Stimulated activated CD4-positive, alpha-beta T cell treated with anti-CD3 and anti-CD28 coated beads, Interleukin-12 subunit alpha, Interleukin-12 subunit beta, amount 100 ng/mL, for 4 hours (primary cell): ENCODE measurements at places on chromosomes 12 and 14.

- no peak for DNase-seq
Measured at GRCh38 chr14:70832561-70833305, 23.4 kb upstream of the MAP3K9 start.

- no peak for DNase-seq
Measured at GRCh38 chr14:74213907-74214803, 25.1 kb upstream of the VSX2 start.

DNA sequence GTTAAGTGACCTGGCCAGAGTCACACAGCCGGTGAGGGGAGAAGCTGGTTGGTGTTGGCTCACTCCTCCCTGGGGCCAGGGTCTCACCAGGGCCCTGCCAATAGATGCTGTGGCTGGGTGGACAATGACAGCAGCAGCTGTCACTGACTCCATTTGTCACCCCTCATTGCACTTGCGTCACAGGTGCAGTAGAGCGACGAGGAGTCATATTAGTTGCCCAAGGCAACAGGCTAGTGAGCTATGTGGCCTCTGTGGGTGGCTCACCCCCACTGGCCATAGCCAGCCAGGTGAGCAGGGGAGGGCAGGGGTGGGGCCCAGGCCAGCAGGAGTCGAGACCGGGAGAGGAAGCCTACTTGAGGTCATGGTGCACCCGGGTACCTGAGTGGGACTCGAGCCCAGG is 9.7 kb downstream of the SLC25A47 start:
- DNase-seq: no peak

- no peak for DNase-seq
Measured at GRCh38 chr12:49987625-49988303, 15.0 kb downstream of the AQP6 start.

DNA sequence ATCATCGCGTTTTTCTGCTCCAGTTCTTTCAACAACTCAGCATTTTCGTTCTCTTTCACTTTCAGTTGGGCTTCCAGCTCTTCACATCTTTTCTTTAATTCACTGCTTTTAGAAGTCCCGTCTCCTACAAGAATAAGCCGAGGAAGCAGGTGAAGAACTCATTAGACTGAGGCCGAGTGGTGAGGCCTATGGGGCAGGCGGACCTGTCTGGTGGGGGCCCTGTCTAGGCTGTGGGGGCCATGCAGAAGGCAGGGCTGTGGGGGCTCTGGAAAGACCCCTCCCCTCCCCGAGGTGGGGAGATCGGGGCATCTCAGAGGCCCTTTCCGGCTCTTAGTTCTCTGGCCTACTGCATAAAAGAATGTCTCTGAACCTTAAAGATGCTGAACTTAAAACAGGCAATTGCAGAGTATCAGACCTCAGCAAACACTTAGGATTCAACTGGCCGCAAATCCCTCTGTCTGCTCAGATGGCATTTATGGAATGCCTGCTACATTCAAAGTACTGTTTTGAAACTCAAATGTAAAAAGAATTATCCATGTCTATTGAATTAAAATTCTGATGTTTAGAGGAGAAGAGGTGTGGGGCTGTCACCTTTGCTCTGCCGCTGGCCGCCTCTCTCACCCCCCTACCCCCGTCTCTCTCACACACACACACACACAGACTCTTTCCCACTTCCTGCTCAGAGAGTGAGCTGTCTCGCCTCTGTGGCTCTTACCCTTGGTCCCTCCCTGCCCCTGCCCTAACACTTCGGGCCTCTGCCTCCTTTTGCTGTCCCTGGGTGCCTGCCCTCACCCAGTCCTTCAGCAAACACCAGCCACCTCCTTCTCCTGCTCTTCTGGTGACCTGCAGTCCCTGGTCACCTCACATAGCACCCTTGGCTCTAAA is 34.7 kb downstream of the CCDC92 start:
- peak; percentile 16 for DNase-seq

- DNase-seq: no peak
Measured at GRCh38 chr12:106174876-106175275, 36.1 kb upstream of the NUAK1 start.

DNA sequence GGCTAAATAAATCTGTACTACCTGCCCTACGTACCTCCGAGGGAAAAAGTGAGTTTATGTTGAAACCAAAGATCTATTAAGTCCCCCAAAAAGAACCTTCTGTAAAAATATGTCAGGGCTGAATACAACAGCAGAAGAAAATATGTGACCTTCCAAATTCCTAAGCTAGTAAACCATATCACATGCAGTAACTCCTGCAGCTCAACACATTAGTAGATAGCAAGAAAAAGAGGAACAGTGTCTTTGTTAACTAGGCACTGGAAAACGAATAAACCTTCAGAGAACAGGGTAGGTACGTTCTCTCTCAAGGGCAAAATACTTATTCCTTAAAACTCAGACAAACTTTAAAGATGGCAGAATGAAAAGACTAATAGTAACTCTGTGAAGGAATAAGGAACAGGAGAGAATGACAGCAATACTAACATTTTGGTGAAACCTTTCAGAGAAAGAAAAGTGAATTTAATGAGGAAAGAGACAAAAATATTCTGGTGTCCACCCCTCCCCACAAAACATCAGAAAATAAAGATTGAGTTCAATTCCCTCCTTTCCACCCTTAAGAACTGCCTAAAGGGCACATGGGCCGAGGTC is 18.0 kb downstream of the CBX5 start:
- DNase-seq: no peak

DNA sequence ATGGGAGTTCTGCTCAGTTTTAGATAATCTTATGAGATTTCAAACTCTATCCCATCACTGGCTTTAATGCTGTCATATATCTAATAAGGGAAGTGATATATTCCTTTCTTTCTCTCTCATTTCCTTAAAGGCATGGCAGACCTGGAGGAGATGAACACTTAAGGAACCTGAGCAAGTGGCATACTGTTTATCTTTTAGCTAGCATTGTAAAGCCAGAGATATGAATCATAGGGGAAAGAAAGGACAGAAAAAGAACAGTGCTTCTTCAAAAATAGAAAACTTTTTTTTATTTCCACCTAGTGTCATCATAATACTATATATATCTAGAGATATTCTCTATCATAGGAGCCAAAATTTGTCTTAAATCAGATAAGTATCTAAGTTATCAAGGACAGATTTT is 68.3 kb upstream of the PSMA6 start:
- DNase-seq: no peak

DNA sequence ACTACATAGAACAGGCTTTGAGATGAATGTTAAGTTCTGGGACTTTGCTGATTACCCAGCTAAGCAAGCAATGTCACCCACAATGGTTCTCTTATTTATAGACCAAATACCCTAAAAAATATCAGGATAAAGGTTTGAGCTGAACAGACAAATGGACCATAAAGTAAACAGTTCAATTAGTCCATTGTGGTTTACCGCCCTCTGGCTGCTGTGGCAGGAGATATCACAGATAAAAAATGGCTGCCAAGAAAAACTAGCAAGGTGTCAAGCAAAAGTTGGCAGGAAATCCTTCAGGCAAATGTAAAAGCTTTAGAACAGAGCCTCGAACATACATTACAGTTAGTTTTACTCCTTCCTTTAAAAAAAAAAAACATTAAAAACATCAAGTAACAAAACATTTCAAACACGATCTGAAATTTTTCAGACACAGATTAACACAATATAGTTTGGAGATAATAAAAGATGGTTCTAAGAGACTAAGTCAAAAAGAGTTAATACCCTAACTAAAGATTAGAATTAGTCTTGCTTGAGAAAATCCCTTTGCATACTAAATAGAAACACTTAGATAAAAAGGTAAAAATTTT is 41.3 kb downstream of the MED13L start:
- peak; percentile 30 for DNase-seq

GRCh38 chr12:90366286-90366685 is 588.7 kb downstream of the CCER1 start:
- DNase-seq: no peak

DNA sequence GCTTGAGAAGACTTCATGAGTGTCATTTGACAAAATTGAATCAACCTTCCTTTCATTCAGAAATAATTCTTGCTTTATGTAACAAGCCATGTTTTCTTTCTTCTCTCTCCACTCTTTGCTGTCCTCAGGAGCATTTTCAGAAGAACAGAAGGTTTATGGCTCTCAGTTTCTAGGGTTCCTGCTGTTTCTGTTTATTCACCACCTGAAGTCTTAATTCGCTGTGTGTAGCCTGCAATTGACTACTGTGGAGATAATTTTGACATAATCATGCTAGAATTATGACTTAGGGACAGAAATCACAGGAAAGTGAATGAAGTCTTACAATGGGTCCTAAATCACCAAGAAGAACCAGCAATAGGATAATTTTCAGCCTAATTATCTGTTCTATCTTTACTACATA is 7.2 kb upstream of the PLEKHG7 start:
- DNase-seq: no peak

GRCh38 chr12:48077111-48077510 is 28.8 kb downstream of the SENP1 start:
- DNase-seq: no peak

GRCh38 chr14:24399447-24399822 is 632 bp downstream of the NYNRIN start:
- DNase-seq: no peak

DNA sequence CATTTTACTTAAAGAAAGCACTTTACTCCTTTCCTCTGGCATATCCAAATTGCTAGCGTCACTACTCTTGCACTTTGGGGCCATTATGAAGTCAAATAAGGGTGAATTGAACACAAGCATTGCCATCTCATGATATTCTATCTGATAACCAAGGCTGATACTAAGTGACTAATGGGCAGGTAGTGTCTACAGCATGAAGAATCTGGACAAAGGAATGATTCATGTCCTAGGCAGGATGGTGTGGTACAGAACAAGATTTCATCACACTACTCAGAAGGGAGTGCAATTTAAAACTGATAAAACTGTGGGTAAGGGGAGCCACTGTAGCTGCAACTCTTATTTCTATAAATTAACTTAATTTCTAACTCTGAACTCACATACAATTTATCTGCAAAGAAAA is 7.7 kb upstream of the SLC6A15 start:
- no peak for DNase-seq

- no peak for DNase-seq
Measured at GRCh38 chr12:82942521-82942920, 255.8 kb downstream of the TMTC2 start.

- no peak for DNase-seq
Measured at GRCh38 chr12:63777340-63777739, 2.4 kb upstream of the RXYLT1 start.

GRCh38 chr12:56040151-56040550 is 1.6 kb upstream of the RPS26 start:
- DNase-seq: no peak

GRCh38 chr14:76870166-76870565 is 44.0 kb downstream of the LRRC74A start:
- no peak for DNase-seq

DNA sequence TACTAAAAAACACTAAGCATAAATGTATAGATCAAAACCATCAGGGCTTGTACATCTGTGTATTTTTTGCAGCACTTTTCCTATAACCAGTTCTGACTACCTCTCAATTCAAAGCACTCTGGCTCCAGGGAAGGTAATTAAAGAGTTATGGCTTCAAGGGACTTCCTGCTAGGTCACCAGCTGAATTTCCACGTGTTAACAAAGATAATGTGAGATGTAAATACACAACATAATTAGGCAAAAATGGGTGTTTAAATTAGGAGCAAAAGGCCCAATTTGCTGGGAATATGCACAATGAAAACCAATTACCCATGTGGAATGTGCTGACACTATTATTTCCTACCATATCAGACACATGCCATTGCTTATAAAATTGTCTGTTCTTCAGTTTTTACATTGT is 513.4 kb upstream of the FLRT2 start:
- DNase-seq: no peak

- no peak for DNase-seq
Measured at GRCh38 chr12:50394469-50395029, 1.9 kb downstream of the FAM186A start.

GRCh38 chr12:130043685-130044406 is 118.4 kb upstream of the FZD10 start:
- DNase-seq: no peak

- DNase-seq: peak; percentile 53
Measured at GRCh38 chr14:91303091-91303923, 58.8 kb upstream of the GPR68 start.

GRCh38 chr12:121483949-121484348 is 84.0 kb downstream of the RNF34 start:
- no peak for DNase-seq

DNA sequence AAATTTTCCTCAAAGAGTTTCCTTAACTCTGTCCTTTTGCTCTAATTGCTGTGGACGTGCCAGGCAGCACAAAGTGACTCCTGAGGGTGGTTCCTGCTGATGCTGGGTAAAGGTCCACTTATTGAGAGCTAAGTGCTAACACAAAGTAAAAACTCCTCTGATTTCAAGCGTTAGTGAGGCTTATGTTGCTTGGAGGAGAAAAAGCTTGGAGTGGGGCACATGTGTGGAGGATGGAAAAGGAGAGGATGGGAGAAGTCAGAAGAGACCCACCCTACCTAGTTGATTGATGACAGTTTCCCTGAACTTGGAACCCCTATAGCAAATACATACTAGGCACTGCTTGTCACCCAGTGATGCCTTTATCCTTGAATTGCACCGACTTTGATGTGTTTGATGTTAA is 10.1 kb upstream of the SLC11A2 start:
- no peak for DNase-seq
